ENCODE measurements at places on chromosomes 7 and 10.

- DNase-seq: no peak
Observed at GRCh38 chr10:71657604-71658466, 61.7 kb downstream of the C10orf105 start.

- DNase-seq: no peak
Observed at GRCh38 chr7:96173781-96174180, 148.1 kb downstream of the SLC25A13 start.

DNA sequence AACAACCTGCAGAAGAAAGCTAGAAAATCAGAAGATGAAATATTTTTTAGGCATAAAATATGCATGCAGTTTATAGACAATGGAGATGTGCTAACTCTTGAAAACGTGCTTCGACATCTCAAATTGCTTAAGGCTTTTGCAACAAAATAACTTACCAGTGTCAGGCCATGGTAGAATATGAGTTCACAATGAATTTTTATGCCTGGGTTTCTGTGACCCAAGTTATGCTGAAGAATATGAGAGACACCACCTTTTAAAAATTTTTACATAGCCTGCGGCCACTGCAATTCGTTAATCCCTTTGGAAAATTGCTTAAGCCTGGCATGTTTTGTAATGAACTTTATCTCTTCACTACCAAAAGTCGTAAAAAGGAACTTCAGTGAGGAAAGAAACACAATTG, 170.1 kb upstream of the AKR1E2 start:
- DNase-seq: no peak

- DNase-seq: no peak
Observed at GRCh38 chr10:126430512-126430911, 42.2 kb upstream of the ADAM12 start.

DNA sequence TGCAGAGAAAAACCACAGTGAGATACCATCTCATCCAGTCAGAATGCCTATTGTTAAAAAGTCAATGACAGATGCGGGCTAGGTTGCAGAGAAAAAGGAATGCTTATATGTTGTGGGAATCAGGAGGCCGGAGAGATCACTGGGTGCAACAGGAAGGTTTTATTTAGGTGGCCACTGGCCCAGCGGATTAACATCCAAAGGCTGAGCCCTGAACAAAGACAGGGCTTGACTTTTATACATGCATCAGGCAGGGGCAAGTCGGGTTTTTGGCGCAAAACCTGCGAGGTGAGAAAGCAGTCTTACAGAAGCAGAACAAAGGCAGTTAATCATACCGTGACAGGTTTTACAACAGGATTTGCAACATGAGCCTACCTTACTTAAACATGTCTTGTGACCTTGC, 620 bp downstream of the ZNF117 start:
- DNase-seq: no peak

GRCh38 chr10:78483641-78484040, 450.0 kb downstream of the RPS24 start:
- no peak for DNase-seq

DNA sequence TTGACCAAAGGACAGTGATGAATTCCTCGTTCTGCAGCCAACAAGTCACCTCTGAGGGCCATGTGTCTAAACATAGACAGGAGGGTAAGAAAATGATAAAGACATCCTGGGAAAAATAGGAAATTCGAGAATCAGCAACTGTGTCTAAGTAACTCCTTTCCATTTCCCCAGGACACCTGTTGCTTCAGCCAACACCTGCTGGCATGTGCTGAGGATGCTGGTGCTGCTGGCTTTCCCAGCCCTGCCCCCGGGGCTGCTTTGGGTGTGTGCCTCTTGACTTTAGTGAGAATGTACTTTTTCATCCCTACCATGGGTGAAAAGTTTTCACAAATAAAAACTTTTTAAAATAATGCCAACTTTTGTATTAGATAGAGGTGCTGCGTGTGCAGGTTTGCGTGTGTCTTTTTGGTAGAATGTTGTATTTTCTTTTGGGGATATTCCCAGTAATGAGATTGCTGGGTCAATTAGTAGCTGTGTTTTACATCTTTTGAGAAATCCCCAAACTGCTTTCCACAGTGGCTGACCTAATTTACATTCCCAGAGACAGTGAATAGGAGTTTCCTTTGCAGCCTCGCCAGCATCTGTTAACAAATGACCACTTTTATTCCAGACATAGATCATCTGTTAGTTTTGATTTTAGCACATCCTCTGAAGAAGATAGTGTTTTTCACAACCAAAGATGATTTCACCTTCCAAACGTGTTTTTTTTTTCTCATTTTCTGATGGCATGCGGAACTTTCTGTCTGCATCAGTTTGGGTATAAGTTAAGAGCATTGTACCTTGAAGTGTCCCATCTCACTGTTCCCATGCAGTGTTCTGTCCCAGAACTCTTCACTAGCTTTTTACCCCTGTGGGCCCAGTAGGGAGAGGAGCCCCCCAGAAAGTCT, 104.2 kb upstream of the ACBD5 start:
- DNase-seq: no peak

DNA sequence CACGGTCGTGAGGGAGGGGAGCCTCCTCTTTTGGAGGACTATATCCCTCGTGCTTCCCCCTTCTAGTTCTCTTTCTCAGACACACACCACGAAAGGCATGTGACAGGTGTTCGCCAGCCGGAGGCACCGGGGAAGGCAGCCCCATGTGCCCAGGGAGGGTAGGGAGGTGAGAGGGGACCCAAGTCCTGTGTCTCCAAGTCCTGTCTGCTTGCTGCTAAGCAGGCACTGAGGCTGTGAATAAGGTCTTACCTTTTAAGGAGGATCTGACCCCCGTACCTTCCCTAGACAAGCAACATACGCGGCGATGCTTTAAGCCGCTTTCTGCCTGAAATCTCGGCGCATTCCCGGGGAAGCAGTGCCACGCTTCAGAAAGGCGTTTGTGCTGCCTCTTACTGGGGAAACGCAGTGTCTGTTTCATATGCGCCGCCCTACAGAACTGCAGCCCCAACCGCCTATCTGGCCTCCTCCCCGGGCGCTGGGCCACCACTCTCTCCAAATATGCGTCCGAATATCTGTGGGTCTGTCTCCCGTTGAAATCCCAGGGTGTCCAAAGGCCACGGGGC, 770 bp downstream of the PLXNA4 start:
- peak; percentile 20 for DNase-seq
